ENCODE measurements at places on chromosomes 7 and 10. TPM values are rescaled to one million over a fixed set of nuclear protein-coding genes. Genes with fewer than 3 reads are reported as not detected.

SFRP5 gene
- total RNA-seq: 3.3 TPM

PRPS1L1 gene
- not detected for total RNA-seq

MYOZ1 gene
- total RNA-seq: 0.05 TPM

TLX1 gene
- total RNA-seq: not detected

DYDC1 gene
- total RNA-seq: not detected

CDNF gene
- total RNA-seq: 0.86 TPM

Measured in A549 treated with dexamethasone at 1 μM for 4 hours (cell line).